Stimulated activated CD4-positive, alpha-beta T cell treated with anti-CD3 and anti-CD28 coated beads, Interleukin-4, amount 100 ng/mL, for 24 hours (primary cell): ENCODE measurements at places on chromosomes 1 and 21.

DNA sequence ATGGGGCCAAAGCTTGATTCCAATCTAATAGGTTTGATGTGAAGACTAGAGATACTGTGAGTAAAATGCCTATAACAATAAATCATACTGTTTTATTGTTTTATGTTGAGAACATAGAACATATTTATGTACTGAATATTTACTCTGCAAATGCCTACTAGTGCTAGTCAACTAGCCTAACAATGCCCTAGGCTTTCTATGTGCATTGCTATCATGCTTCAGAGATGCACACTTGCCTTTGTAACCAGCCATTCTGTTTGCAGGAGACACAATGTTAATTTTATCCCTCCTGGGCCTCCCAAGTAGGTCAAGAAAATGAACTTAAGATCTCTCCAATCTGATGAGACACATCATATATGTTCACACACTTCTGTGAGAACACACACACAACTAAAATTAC lies 530.8 kb upstream of the BEND5 start:
- no peak for DNase-seq

DNA sequence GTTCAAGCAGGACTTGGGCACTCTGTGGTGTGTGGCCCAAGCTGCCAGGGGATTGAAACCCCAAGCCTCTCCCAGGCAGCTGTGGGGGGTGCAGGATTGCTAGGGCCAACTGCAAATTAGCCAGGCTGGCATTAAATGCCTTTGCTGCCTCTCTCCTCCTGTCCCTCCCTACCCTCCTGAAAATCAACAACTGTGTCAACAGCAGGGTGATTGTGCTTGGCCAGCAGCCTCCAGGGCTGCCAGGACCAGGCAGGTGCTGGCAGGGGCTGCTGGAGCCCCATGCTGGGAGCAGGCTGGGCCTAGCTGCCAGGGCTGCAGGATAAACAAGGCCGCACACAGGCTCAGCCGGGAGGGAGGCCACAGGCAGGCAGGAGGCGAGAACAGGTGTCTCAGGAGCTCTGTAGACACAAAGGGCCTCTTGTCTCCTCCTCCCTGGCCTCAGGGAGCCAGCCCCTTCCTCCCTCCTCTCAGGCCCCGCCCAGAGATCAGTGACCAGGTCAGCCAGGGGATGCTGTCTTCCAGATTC lies 11.4 kb downstream of the SOX13 start:
- DNase-seq: no peak

DNA sequence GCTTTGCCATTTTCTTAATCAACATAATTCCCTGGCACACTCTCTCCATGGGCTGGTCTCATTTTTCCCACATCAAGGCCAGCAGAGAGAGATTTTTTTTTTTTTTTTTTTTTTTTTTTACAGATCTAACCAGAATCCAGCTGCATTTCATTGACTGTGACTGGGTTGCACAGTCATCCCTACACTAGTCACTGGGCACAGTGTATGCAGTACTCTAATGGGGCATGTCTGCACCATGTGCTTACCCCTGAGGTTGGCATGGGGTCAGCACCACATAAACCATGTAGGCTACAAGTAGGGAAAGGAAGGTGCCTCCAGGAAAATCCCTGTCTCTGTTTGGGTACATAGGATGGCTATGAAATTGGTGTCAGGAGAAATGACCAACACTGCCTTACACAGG lies 64.1 kb upstream of the LRP8 start:
- DNase-seq: no peak

DNA sequence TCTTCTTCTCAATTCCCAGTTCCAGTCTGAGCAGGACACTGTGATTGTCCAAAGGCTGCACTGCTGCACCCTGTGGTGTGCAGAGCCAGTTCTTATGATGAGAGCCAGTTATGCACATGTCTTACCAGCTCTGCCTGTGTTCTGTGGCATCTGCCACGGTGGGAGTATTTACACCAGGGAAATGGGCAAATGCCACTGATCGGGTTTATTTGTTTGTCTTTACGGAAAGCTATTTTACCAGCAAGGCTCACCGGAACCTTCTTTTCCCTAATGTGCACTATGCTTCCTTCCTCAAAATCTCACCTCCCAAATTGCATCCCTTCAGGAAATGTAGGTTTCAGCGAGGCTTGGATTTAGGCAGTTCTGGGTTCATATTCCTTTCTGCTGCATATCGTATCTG lies 49.0 kb downstream of the EVA1C start:
- DNase-seq: no peak

DNA sequence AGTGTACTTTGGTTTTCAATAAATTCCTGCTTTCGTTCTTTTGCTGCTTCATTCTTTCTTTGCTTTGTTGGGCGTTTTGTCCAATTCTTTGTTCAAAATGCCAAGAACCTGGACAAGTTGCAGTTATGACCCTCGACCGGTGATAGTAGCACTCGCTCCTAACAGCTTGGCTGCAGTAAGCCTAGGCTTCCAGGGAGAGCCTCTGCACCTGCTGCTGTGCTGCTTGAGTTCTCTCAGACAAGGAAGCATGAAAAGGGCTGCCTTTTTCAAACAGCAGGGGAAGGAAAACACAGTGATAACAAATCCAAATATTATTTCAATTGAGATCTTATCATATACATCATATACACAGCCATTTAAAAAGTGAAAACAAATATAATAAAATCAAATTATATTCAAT lies 12.8 kb upstream of the RIPK4 start:
- no peak for DNase-seq

DNA sequence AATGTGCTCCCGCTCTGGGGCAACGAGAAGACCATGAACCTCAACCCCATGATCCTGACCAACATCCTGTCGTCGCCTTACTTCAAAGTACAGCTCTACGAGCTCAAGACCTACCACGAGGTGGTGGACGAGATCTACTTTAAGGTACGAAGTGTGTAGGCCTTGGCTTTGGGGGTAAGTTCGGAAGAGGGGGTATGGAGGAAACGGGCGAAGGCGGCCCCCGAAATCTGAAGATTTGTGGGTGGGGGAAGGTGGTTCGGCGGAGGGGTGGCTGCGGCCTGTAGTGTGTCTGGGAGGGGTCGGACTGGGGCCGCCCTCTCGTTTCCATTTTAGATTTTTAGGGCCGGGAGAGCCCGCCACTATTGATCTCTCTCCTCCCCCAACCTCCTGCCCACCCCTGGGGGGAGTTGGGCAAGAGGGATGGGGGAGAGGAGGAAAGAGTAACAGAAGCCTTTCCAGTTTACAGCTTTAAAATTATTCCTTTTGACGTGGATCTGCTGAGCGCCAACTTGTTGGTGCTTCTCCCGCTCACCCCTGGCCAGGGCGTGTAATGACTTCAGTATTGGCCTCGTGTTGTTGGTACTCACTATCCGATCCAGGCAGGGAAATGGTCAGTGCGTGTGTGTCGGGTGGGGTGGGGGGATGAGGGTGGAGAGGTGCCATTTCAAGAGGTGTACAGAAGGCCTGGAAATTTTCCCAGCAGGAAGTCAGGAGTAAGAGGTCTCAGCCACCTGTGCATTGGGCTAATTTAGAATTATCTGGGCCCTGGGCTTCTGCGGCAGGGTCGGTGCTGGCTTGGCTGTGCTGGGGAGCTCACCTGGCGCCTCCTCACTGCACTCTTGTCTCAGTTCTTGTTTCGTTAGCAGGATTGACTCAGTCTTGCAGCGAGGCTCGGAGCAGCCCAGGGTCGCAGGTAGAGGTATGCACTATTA lies 880 bp downstream of the PRPF38B start:
- DNase-seq: peak; percentile 65

- no peak for DNase-seq
Observed at GRCh38 chr1:190478149-190479049, 735 bp upstream of the BRINP3 start.

- no peak for DNase-seq
Observed at GRCh38 chr1:48203287-48203900, 19.1 kb upstream of the SLC5A9 start.

- peak; percentile 41 for DNase-seq
Observed at GRCh38 chr1:93707956-93708355, 26.3 kb upstream of the BCAR3 start.

DNA sequence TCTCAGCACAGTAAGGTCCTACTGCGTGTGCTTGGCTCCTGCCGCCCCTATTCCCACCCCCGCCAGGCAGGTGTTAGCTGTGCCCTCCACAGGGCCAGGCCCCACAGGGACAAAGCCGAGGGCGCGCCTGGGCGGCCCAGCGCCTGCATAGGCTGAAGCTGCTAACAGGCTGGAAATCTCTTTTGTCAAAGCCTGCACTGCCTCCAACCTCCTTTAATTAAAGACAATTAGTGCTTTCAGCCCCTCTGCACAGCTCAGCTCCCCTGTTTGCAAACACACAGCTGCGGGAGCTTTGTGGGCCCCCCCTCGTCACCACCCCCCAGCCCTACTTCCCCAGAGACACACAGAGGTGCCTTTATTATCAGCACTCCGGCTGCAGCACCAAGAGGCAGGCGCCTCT lies 95.9 kb downstream of the EPHB2 start:
- DNase-seq: no peak

- no peak for DNase-seq
Observed at GRCh38 chr1:53606651-53607051, 132.3 kb downstream of the GLIS1 start.

GRCh38 chr1:150061632-150062101 lies 5.9 kb upstream of the VPS45 start:
- DNase-seq: no peak

DNA sequence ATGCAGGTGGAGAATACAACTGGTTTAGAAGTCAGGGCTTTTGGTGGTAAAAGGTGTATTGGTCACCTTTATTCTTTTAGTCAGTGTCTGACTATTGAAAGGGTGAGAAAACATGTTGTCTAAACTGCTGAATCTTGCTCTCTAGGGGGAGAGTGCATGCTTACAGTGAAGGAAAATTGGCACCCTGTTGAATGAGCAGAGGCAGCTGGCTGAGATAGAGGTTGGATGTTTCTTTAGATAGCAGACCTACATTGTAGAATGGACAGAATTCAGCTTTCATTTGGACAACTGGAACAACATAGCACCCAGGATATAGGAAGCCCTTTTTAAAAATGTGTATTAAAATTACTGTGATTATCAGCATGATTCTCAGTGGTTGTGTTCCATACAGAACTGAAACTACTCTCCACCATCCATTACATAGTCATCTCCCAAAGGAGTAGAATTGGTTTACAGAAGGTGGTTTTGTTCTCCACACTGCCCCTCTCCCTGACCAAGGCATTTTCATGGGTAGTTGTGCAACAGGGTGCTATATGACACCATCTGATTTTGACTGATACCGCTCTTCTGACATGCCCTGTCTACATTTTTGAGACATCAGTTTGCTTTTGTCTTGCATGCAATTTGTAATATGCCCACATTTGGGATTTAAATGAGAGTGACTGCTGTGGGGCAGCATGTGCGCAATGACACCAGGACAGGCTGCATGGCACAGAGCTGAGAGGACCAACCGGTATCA lies 16.2 kb downstream of the RHOU start:
- no peak for DNase-seq

- no peak for DNase-seq
Observed at GRCh38 chr1:180123463-180123936, 31.2 kb upstream of the QSOX1 start.

- DNase-seq: no peak
Observed at GRCh38 chr1:69315823-69316222, 251.9 kb upstream of the LRRC7 start.

DNA sequence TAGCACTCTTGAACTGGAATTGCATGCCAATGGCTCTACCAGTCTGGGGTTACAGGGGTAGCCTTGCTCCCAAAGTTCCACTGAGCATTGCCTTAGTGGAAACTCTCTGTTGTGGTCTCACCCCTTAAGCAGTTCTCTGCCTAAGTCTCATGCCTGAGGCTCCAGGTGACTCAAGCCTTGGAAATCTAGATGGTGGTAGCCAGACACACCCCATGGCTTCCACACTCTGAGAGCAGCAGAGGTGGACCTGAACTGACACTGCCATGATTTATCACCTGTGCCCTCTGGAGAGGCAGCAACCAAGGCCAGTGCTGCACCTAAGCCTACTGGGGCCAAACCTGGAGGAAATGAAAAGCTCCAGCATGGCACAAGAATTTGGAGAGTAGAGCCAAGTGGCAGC lies 285.7 kb upstream of the PKN2 start:
- no peak for DNase-seq

DNA sequence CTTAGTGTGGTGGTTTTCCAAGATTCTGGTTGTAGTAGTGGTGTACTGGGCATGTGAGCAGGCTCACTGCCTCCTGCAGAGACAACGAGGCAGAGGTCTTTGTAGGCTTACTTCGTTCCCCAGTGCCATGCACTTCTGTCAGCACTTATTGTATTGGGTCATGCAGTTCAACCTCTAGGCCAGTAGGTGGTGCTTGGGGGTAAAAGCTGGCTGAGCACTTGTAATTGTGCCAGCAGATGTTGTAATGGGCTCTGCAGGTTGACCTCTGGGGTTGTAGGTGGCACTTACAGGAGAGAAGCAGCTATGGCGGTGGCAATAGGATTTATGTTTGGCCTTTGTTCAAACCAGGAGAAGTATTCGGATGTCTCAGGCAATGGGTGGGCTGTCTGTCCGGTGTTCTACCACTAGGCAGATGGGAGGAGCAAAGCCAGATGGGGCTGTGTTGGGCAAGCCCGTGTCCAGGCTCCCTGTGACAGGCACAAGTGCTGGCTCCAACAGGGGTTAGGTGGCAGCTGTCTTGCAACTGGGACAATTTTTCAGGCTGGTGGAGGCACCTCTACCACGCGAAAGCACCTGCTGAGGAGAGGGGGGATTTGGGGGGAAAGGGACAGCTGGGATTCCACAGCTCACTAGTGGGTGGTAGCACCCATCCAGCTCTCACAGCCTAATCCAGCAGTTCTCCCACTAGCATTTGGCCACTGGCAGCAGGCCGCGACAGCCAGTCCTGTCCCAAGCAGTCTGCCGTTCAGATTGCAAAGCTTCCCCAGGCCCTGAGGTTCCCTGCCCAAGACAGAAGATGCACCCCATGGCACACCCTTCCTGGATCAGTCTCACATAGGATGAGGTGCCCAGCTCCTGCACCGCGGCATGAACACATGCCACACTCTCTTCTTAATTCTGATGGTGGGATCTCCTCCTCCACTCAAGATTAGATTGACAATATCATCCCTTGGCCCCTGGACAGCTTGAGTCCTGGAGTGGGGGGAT lies 274.5 kb downstream of the CTH start:
- DNase-seq: peak; percentile 41

DNA sequence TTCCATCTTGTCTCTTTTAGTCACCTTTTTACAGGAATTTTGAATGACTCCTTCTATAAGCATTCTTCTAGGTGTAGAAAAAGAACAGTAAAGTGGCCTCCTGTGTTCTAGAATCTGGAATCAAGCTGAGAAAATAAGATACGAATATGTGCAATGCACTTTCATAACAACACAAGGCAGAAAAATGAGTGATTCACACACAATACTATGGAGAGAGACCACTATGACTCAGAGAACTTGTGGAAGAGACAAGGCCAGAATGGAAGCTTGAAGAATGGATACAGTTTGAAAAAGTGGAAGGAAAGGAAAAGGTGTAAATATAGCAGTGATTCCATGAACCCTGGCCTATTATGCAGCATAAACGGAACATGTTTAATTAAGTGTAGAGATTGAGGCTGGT lies 57.1 kb upstream of the SAMSN1 start:
- no peak for DNase-seq
